Mesenchymal stem cell (in vitro differentiated cells and primary cell): ENCODE measurements at places on chromosomes 1 and 21.

DNA sequence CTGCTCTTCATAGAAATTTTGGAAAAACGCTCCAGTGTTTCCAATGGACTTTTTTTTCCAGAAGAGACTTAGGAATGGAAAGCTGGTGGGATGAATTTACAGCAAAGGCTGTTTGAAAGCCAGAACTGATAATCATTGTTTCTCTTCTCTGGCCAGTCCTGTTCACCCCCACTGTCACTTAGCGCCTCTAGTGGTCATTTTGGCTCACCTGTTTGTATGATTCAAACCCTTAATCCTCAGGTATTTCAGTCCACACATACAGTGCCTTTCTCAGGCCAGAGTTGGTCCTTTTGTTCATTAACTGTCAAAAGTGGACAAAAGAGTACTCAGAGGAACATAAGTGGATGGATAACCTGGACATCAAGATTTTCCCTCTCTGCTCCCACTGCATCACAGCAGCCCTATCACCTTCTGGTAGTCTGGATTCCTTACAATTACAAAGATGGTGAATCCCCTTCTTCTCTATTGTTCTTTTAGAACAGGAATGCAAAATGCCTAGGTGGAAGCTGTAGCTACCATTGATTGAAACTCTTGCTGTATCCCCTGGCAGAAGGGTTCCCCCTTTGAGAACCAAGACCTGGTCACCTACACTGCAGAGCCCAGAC, 177.6 kb upstream of the OLFM3 start:
- no peak for DNase-seq

GRCh38 chr1:154420961-154421924, 16.1 kb downstream of the IL6R start:
- no peak for DNase-seq

DNA sequence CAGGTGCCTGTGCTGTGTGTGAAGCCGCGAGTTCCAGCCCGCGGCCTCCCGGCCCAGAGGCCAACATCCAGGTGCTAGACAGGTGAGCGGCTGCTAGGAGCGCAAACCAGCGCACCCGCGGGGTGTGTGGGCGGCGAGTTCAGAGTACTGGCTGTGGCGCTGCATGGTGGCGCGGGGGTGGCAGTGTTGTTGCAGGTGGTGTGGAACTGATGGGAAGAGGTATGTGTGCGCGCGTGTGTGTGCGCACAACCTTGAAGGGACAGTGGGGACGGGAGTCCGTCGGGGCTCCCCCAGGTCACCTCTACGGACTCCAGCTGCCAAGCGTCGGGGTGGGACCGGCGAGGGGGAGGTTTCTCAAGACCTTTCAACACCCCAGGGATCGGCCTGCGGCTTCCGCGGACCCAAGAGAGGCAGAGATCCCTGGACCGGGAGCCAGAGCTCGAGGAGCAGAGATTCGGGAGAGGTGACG, 433 bp upstream of the DMBX1 start:
- DNase-seq: no peak

GRCh38 chr1:33373606-33374005, 52.7 kb upstream of the A3GALT2 start:
- no peak for DNase-seq

DNA sequence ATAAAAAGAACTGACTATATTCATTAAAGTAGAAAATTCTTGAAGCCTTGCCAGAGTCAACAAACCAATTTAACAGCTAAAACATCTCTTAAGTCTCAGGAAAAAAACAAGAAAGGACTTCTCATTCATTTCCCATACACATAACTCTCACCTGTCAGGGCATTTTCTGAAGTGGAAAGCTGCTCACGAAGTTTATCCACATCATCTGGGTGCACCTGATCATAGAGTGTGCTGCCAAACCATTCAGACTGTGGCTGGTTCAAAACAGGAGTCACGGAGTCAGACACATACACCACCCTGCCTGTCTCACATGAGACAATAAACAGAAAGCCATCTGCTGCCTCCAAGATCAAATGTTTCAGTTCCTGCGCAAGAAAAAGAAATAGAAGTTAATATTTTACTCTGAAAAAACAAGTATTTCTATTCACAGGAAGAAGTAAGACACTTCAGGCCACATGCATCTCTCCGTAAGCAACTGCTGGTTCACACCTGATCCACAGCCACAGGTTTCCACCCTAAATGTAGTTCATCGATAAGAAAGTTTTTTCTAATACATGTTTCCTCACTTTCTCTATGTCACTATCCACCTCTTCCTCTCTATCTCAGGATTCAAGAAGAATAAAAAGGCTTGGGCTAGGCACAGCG, 28.2 kb upstream of the CTSK start:
- no peak for DNase-seq

DNA sequence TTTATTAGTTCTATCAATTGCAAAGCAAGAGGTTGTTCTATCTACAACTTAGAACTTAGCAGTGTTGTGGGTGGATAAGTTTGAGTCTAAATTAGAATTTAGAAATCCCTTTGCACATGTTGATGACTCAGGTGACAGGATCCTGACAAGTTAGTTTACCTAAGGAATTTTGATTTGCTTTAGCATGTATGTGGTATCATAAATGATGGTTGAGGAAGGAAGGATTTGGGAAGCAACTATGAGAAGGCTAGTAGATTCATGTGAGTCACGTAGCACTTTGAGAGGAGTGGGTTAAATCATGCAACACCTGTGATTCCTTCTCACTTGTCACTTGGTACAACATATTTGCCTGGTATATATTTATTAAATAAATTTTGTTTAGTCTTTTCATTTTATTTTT, 223.7 kb upstream of the USP25 start:
- DNase-seq: no peak

DNA sequence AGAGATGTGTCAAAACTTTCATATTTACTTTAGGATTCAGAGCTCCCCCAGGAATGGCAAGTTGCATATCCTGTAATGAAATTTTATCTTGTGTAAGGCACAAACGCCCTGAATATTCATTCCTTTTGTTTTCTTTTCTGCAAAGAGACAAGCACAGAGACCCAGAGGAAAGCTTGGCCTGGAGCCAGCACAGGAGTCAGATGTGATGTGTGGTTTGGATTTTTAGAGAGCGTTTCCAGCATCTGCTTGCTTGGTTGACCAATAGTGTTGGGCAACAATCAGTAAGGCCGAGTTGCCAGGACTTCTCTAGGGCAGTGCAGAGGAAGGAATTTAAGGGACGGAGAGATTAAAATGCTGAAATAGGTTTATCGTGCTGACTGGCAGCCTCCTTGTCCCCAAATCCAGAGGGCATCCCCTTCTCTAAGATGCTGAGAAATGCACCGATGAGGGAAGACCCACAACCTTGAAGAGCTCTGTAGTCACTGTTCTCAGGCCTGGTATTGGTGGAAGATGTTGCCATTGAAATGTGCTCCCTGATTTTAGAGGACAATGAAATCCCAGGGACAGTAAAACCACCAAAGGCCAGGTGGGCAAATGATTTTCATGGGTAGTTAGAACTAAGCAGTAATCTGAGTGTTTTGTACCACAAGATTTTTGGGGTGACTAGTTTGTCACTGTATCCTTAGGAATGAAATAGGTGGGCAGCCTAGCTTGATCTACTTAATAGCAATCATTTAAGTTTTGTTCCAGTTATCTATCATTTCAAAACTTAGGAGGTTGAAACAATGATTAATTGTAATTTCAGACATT, 37.9 kb upstream of the RHOU start:
- DNase-seq: peak; percentile 50

DNA sequence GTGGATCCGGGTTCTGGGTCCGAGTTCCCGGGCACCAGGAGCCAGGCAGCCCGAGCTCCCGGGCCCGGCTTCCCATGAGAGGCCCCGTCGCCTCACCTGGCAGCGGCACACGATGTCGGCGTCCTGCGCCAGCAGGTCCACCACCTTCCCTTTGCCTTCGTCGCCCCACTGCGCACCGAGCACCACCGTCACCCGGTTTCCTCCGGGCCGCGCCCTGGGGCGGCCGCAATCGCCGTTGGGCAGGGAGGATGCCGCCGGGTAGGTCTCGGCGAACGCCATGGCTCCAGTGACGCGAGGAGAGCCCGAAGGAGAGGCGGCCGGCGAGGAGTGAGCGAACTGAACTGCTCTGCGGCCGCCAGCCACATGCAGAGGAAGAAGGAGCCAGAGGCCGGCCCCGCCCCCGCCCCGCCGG, at the start of gene ADSS2:
ADSS2 (minus strand) TSS at position 371 of the 412 bp plus-strand sequence; CDS start at position 279, 92 bp downstream.
- DNase-seq: no peak

DNA sequence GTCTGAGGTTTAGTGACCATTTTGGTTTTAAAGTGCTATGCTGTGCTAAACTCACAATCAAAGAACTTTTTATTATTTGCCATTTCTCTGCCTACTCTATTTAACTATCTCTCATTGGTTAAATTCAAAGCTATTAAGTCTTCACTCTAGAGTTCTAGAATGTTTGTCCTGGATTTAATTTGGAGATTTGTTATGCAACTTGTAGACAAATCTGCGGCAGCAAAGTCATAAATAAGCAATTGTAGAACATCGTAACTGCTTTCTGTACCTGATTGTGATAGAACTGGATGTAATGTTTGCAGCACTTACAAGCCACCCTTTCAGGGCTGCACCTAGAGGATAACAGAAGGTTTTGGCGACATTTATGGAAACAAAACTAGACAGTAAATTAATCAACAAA, 566.5 kb upstream of the ADGRL2 start:
- no peak for DNase-seq

DNA sequence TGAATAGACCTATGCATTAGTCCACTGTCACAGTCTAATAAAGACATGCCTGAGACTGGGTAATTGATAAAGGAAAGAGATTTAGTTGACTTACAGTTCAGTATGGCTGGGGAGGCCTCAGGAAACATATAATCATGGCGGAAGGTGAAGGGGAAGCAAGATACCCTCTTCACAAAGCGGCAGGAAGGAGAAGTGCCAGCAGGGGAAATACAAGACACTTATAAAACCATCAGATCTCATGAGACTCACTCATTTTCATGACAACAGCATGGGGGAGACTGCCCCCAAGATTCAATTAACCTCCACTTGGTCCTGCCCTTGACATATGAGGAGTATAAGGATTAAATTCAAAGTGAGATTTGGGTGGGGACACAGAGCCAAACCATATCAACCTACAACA, 59.4 kb downstream of the CAPN9 start:
- no peak for DNase-seq

GRCh38 chr1:226697151-226697928, 41.7 kb downstream of the ITPKB start:
- DNase-seq: peak; percentile 42

GRCh38 chr1:47837866-47838561, 159.2 kb downstream of the TRABD2B start:
- DNase-seq: no peak

DNA sequence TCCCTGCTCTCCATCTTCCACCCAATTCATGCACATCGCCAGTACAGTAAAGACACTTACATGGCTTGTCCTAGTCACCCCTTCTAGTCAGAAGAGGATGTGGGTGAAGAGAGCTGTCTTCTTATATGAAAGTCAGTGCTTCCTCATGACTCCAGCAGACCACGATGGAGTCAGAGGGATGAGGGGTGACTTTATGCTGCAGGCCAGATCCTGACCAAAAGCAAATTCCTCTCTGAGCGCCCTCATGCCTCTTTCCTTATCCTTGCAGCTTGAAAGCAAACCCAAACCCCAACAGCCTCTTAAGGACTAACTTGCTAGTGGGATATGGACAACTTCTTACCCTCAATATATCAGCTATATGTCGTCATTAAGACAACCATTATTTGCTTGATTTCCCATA, 348.2 kb upstream of the DUSP10 start:
- no peak for DNase-seq

DNA sequence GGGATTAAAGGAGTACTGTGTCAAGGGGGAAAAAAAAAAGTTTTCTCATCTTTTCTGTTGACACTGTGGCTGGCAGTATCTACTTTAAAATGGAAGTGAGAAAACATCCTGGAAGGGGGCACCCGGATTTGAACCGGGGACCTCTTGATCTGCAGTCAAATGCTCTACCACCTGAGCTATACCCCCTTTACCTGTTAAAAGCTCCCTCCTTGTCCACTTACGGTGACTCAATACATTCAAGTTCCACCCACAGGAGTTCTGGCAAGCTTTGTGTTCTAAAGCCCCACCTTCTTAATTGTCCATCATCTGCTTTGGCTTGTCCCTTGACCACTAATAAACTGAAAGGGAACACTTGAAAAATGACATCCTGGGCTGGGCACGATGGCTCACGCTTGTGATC, 68.2 kb downstream of the FNBP1L start:
- DNase-seq: no peak

GRCh38 chr21:45870851-45871615, 110.5 kb upstream of the COL6A1 start:
- DNase-seq: no peak

- DNase-seq: no peak
Observed at GRCh38 chr1:155882235-155882634, 22.9 kb downstream of the SYT11 start.

DNA sequence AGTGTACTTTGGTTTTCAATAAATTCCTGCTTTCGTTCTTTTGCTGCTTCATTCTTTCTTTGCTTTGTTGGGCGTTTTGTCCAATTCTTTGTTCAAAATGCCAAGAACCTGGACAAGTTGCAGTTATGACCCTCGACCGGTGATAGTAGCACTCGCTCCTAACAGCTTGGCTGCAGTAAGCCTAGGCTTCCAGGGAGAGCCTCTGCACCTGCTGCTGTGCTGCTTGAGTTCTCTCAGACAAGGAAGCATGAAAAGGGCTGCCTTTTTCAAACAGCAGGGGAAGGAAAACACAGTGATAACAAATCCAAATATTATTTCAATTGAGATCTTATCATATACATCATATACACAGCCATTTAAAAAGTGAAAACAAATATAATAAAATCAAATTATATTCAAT, 12.8 kb upstream of the RIPK4 start:
- DNase-seq: no peak

- DNase-seq: no peak
Observed at GRCh38 chr1:39214714-39214997, 10.2 kb downstream of the MACF1 start.

GRCh38 chr1:19374083-19374801, 62.1 kb downstream of the SLC66A1 start:
- peak; percentile 10 for DNase-seq

DNA sequence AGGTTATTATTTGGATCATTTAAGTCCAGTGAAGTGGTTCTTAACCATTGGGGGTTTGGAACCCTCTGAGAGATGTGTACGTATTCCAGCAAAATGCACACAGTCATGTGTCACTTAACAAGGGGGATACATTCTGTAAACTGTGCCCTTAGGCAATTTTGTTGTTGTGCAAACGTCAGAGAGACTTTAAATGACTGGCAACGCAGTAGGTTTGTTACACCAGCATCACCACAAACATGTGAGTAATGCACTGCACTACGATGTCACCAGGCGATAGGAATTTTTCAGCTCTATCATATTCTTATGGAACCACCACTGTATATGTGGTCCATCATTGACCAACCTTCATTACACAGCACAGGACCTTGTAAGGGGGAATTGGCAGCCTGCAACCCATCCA, 11.9 kb downstream of the AHCYL1 start:
- peak; percentile 88 for DNase-seq
